Caco-2 (cell line): ENCODE measurements at places on chromosomes 5 and 9. TPM values are rescaled to one million over a fixed set of nuclear protein-coding genes. Genes with fewer than 3 reads are reported as not detected.

GRCh38 chr9:74803376-74804017, 84.2 kb downstream of the TRPM6 start:
- DNase-seq: peak; percentile 34

DNA sequence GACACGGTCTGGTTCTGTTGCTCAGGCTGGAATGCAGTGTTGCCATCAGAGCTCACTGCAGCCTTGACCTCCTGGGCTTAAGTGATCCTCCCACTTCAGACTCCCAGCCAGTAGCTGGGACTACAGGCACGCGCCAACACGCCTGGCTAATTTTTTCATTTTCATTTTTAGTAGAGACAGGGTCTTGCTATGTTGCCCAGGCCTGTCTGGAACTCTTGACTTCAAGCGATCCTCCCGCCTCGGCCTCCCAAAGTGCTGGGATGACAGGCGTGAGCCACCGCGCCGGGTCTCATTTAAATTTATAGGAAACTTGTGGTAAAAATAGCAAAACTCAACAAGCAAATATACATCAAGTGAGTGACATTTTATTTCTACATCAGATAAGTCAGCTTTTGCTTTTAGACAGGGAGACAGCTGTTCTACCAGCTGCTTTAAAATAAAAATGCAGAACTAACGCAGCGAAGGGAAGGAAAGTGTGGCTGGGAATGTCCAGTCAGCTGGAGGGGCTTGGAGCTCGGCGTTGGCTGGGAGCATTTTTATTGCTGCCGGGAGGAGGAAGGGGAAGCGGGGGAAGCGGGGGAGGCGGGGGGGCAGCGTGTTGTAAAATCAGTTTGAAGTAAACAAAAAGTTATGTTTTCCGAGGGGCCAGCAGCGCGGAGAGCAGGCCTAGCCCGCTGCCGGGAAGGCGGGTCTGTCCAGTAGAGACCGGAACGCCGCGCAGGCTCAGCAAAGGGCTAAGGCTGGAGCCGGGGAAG, 707 bp upstream of the ZFYVE16 start:
- peak; percentile 15 for DNase-seq

DNA sequence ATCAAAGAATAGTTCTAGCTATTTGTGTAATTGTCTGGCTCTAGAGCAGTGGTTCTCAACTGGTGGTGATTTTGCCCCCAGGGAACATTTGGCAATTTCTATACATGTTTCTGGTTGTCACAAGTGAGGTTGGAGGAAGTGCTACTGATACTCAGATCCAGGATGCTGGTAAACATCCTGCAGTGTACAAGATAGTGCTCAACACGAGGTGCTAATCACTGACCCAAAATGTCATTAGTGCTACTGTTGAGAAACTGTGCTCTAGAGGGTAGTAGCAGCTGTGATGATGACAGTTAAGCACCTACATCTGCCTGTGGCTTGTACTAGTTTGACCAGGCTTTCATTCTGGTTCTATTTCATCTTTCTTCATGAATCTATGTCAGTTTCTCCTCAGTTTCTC, 22.1 kb downstream of the LRRC19 start:
- DNase-seq: no peak

DNA sequence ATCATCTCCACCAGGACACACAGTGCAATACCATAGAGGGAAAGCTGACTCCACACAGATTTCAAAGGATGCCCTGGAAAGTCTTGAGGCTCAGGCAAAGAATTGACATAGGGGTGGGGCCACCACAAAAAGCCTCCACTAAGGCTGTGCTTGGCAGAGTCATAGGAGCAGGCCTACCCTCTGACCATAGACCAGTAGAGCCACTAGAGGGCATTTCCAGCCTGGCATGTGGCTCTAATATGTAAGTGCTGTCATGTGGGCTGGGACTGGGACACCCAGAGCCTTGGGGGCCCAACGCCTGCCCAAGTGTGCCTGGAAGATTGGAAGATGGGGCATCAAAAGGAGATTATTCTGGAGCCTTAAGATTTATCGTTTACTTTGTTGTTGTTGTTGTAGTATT, 726.0 kb downstream of the DNAH5 start:
- peak; percentile 6 for DNase-seq

- no peak for DNase-seq
Measured at GRCh38 chr9:120387257-120388002, 192.5 kb downstream of the CDK5RAP2 start.

GRCh38 chr9:127279717-127280285, 15.2 kb downstream of the GARNL3 start:
- no peak for DNase-seq

- DNase-seq: no peak
Measured at GRCh38 chr5:151889614-151890013, 35.0 kb downstream of the GLRA1 start.

DNA sequence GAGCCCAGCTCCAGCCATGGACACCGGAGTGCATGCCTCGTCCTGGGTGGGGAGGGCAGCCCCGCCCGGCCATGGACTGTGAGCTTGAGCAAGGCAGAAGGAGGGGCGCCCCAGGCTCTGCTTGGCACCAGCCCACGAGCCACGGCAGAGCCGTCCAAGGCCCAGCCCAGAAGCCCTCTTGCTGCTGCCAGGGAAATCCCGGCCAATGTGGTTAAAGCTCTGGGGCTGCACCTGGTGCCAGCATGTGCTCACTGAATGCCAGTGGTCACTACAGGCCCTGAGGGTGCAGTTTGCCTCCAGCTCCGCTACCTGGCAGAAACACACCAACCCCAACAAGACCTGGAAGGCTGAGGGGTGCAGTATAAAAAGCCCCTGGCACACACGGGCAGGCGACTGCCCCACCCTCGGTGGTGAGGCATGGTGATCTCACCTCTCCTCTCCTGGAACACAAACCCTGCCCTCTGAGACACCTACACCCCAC, 11.8 kb downstream of the BRD3 start:
- no peak for DNase-seq

DNA sequence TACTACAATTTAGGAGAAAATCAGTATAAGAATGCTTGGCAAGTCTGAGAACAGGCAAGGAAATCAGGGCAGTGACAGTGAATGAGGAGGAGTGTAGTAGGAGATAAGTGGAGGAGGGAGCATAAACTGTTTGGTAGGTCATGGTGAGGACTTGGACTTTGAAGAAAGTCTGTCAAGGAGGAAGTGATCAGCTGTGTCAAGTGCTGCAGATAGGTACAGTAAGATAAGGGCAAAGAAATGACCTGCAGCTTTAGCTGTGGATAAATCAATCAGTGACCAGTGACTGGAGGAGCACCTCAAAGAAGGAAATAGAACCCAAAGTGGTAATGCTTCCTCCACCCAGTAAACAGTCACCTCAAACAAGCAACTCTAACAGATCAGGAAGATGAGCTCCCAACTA, 106.3 kb downstream of the RAPGEF6 start:
- no peak for DNase-seq

- DNase-seq: no peak
Measured at GRCh38 chr5:2165203-2165602, 282.5 kb upstream of the IRX4 start.

DNA sequence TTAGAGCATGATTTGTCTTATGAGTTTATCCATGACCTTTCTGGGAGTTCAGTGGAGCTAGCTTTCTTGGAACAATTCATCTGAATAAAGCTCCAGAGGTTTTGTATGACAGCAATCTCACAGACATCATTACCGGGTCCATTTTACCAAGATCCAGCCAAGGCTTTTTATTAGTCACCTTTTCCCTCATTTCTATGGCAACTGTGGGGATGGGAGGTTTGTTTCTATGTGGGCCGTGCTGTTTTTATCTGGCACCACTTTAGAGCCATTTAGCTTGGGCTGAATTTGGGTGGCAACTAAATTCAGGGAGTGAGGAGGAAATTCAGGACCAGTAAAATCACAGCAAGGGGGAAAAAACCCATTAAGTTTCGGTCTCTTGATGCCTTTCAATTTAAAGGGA, 245.7 kb downstream of the NSG2 start:
- no peak for DNase-seq

- no peak for DNase-seq
Measured at GRCh38 chr5:10567121-10567591, 3.3 kb downstream of the ANKRD33B start.

DNA sequence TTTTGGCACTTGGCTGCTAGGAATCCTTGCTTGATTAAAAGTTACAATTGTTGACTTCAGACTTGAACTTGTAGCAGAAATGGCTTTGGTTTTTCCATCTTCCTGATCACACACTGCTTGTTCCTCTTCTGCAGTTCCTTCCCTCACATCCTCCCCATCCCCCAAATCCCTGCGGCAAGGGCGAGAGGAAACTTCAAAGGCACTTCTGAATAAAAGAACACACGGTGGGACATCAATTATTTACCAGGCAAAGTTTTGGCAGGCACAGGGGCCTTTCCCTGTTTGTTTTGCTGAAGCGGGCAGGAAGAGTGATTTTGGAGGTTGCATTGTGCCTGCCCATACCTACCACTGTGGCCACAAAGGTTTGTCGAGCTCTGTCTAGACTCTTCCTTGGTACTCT, 260.9 kb downstream of the KIF4B start:
- DNase-seq: no peak

GRCh38 chr5:95520206-95520605, 34.6 kb downstream of the SKIC3 start:
- no peak for DNase-seq

- no peak for DNase-seq
Measured at GRCh38 chr5:96219580-96220281, 213.3 kb downstream of the PCSK1 start.

DNA sequence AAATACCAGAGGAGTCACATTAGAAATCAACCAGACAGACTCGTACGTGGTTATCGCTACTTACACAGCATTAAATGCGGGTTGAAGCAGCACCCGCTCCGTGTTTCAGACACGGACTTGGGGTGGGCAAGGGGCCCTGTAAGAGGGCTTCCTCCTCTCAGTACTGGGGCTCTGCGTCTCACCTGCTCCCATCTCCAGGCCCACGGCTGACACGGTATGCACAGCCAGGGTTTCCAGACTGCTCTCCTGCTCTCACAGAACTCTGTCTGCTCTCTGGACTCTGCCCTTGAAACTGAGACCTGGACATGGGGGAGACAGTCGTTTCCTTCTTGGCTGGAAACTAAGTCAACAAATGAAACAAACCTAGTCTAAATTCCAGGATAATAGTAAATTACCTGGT, 24.7 kb upstream of the RASGEF1C start:
- DNase-seq: no peak

GRCh38 chr5:23208959-23209431, 298.4 kb upstream of the PRDM9 start:
- DNase-seq: peak; percentile 57

- no peak for DNase-seq
Measured at GRCh38 chr9:109493648-109494047, 4.5 kb downstream of the PTPN3 start.

DNA sequence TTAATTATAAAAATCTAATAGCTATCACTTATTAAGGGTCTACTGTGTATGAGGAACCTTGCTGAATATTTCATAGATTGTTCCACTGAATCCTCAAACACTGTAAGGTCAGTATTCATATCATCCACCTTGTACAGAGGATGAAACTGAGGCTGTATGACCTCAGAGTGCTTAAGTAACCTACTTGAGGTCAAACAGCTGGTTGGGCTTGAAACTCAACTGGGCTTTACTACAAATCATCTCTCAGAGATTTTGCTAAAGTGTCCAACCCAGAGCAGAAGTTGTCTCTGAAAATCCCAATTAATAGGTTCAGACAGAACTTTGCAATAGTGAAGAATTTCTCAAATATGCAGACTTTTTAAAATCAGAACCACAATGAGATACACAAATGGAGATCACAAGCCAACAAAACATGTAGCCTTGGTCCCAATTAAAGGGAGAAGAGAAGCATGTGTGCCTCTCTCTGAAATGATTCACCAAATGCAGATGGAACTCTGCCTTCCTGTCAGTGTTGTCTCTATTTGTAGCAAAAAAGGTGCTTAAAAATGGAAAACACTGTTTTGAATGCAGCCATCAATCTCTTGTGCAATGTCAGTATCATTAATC, 131.4 kb downstream of the FAM114A2 start:
- DNase-seq: no peak

GRCh38 chr5:159184858-159185381, 24.4 kb downstream of the RNF145 start:
- no peak for DNase-seq

DNA sequence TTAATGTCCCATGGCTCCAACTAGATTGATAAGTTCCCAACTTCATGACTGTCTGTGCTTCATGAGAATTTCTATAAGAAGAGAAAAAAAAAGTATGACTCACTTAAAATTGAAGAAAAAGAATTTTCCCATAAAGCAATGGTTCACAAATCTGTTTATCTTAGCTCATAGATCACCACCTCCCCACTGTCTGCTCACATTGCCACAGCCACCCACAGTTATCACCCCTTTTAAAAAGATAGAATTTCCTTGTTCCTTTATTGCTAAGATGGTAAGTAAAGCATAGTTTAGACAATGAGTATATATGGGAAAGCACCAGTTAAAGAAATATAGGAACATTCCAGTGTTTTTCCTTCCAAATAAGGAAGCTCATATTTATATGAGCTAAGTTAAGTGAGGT, 67.1 kb downstream of the ALDH7A1 start:
- DNase-seq: no peak

- DNase-seq: no peak
Measured at GRCh38 chr9:87461256-87461655, 36.4 kb upstream of the DAPK1 start.

DNA sequence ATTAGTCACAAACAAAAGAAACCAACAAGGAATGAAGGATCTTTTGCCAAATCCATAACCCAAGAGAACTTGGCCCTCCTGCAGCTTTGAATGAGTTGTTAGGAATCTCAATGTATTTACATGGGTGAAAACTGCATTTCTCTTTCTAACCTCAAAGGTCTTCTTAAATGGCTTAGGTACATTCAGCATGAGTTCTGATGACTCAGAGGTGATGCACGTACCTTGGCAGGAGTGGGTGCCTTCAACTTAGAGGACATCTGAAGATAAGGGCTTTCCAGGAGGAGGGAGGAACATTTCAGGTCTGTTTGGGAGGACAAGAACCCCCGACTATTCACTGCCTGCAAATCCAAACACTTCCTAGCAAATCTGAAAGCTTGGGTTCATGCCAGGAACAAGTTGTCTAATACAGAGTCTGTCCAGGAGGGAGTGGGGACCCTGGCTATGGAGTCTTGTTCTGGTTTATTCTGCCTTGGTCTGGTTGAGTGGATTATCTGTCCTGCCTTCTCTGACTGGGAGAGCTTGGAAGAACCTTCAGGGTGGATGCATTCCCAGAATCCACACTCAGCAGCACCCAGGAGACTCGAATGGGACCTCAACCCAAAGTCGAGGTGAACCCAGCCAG, 65.7 kb downstream of the IRX2 start:
- DNase-seq: no peak

DNA sequence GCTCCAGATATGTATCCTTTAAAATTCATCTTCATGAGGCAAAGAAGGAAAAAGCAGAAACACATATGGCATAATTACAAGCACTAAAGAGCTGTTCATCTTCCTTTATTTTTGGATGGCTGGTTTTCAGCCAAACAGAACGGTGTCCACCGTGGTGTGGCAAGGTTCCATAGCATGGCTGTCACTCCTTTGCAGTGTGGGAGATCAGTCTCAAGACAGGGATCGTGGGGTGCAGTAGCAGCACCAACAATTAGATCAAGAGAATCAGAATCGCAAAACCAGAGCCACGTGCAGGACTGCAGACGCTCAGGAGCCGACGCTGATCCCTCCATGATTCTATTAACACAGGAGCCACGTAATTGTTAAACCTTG, 79.5 kb downstream of the SEMA4D start:
- DNase-seq: no peak

Gene ZNF608
- total RNA-seq: 17.5 and 24.0 TPM in 2 replicates

Gene MYMK
- total RNA-seq: not detected in 2 replicates

Gene ADAMTS19
- 0.95 and 2.4 TPM in 2 replicates for total RNA-seq

Gene CDH9
- total RNA-seq: not detected in 2 replicates

Gene IL9
- total RNA-seq: 0.79 TPM in 1 of 2 replicates, not detected in the other

Gene CDKN2B
- 7.6 and 8.2 TPM in 2 replicates for total RNA-seq

Gene CACNA1B
- 0.07 and 0.11 TPM in 2 replicates for total RNA-seq
